ENCODE measurements at places on chromosomes 16 and 17.
A peak's percentile ranks its signal among the peaks of the same experiment; 100 is the strongest.

DNA sequence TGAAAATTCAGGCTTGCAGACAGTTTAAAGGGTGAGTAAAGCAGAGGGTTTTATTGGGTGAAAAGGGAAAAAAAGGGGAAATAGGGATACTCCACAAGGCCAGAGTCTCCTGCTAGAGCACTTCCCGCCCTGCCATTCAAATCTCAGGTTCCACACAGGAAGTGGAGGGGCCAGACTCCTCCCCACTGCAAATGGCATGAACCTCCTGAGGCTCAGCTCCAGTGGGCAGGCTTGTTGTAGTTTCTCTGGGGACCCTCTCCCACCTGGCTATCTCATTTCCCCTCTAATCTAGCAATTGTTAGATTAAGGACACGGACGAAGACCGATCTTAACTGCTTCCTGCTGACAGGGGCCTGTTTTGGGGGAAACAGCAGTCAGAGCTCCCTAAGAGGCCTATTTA is 43.4 kb downstream of the TAOK1 start:
- no peak for DNase-seq

DNA sequence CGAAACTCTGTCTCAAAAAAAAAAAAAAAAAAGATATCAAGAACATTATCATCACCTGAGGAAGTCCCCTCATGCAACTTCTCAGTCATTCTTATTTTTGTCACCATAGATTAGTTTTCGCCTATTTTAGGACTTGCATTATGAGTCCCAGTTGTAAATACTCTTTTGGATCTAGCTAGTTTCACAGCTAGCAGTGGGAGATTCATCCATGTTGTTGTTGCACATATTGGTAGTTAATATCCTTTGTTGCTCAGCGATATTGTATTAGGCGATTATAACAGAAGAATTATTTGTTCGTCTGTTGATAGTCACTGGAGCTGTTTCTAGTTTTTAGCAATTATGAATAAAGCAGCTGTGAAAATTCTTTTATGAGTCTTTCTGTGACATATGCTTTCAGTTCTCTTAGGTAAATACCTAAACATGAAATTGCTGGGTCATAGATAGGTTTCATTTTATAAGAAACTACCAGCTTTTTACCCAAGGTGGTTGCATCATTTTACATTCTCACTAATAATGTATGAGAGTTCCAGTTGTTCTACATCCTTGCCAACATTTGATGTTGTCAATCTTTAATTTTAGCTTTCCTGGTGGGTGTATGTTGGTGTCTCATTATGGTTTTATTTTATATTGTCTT is 40.7 kb upstream of the MAP3K14 start:
- no peak for DNase-seq

DNA sequence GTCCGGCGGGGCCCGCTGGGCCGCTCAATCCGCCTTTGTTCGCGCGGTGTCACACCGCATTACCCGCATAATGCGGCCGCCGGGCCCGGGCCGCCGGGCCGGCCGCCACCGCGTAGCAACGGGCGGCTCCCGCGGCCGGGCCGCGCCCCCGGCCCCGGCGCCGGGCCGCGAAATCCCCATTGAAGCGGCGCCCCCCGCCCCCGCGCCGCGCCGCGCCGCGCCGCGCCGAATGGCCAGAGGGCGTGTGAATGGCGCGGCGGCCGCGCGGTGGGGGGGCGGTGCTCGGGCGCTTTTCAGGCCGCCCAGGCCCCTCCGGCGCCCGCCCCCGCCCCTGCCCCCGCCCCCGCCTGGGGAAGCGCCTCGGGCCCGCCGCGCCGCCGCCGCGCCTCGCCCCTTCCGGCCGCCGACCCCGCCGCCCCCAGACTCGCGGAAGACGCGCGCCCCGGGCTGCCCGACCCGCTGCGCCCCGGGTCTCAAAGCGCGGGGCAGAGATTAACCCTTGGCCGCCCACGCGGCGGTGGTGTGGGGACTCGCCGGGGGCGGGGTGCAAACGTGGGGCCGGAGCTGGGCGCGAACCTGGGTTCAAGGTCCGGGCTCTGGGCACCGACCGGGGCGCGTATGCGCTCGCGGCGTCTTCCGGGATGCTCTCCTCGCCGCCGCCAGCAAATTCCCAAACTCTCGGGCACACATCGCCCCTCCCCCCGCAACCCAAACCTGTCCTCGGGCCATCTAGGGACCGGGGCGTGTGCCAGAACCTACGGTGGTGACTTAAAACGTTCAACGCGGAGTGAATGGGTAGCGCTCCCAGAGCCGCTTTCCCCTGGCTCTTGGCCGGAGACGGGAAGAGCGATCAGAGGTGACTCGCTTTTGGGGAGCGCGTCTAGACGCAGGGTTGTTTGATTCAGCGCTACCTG is 46.7 kb downstream of the WNT3 start:
- peak; percentile 34 for DNase-seq

DNA sequence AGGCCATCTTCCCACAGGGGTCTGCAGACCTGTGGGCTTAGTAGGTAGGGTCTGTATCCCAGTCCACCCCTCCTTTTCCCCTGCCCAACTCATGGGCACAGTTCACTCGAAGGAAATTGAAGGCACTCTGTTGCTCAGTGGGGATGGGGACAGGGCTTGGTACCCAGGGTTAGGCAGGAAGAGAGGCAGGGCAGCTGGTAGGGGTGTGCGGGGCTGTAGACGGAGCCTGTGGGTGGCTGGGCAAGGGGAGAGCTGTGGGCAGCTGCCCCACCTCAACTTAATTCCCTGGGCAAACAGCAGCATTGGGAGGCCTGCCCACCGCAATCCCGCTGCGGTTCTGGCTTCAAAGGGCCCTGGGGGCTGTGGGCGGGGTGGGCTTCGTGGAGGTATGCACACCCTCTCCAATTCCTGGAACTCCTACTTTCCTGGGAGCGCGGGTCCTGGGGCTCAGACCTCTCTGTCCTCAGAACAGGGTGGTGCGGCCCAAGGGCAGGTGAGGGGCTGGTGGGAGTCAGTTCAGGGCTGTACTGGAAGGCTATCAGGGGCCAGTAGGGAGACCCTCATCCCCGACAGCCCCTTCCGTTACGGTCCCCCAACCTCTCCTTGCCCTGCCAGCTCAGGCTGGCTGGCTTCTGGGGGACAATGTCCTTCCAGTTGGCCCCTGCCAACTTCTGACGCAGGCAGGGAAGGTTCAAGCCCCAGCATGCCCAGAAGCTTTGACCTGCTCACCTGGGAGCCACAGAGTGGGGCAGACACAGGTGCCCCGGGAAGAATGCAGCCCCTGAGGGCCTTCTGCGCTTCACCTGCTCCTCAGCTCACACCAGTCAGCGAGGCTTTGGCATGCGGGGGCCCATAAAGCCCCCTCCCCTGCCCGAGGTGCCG is 9.1 kb downstream of the FOXJ1 start:
- DNase-seq, result no peak

- DNase-seq, result no peak
These were observed 67.8 kb upstream of the NLK start for GRCh38 chr17:27974531-27975145.

DNA sequence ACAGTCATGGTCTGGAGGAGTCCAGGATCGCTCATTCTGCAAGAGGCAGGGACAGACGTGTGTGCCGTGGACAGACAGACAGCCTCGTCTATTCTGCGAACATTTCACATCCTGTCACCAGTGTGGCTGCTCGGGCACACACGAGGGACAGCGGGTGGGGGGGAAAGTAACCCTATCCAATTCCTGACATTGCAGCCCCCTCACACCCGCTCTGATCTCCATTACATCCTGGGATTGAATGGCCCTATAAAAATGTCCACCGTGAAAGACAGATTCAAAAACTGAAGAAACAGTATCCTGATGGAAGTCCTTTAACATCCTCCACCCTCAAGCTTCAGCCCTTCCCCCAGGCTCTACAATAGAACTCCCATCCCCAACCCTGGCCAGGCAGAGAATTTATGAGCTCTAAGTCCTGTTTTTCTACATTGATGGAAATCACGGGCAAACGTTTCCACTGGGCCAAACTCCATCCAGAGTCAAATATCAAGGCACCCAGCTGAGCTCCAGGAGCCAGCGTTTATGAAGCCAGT is 39.4 kb downstream of the HS3ST3A1 start:
- DNase-seq, result peak; percentile 94

DNA sequence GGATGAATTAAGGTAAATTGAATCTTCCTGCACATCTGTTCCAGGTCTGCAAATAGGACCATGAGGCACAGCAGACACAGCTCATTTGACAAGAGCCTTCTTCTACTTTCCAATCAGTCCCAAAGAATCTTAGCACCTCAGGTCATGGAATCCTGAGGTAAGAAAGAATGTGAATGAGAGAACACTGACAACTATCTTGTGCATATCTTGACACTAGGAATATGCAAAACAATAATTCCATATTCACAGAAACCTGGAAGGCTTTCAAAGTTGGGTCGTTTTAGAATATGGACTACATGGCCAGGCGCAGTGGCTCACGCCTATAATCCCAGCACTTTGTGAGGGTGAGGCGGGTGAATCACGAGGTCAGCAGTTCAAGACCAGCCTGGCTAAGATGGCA is 1009.4 kb upstream of the GOT2 start:
- DNase-seq, result no peak

DNA sequence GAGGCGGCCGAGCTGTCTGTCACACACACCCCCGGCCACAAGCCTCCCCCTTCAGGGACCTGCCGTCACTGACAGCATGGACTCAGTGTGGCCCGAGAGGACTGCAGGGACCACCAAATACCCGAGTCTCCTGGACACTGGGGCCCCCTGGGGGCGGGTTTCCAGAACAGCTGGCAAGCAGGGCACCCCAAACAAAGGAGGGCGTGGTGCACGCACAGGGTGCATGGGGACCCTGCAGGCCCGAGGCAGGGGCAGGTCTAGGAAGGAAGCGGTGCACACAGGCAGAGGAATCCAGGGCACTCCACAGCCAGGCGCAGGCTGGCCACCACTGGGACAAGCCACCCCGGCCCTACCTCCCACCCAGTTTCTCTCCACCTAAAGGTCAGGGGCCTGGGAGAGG is 28.7 kb upstream of the ENPP7 start:
- DNase-seq, result no peak

GRCh38 chr16:66844009-66844341 is 239 bp upstream of the CA7 start:
- DNase-seq, result no peak

Measured in HT1080 (cell line).